Left renal pelvis (tissue), 4 donors: ENCODE measurements at places on chromosomes 16 and 17. TPM values are rescaled to one million over a fixed set of nuclear protein-coding genes. Genes with fewer than 3 reads are reported as not detected.

Gene MYH2
- not detected for polyA plus RNA-seq

Gene MT1M
- polyA plus RNA-seq: 0.27 TPM

Gene FBXO39
- polyA plus RNA-seq: not detected

Gene ABCC12
- 0.04 TPM for polyA plus RNA-seq

Gene EXOC3L1
- 2.3 TPM for polyA plus RNA-seq

Gene TP53TG3B
- polyA plus RNA-seq: not detected

GRCh38 chr17:80845069-80845862 is 146.4 kb upstream of the CHMP6 start:
- no peak for DNase-seq

DNA sequence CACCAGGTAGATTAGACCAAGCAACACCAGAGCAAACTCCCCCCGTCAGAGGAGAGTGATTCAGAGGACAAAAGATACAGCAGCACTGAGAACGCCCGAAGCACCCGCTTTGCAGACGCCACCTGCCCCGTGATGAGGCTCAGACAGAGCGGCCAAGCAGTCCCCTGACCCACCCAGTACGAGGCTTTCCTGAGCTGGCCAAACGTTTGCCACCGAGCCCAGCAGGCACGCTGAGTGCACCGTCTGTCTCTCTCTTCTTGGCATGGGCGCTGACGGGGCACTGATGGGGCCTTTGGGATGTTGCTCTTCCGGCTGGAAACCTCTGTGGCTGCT is 19.4 kb upstream of the WDR45B start:
- DNase-seq: no peak

DNA sequence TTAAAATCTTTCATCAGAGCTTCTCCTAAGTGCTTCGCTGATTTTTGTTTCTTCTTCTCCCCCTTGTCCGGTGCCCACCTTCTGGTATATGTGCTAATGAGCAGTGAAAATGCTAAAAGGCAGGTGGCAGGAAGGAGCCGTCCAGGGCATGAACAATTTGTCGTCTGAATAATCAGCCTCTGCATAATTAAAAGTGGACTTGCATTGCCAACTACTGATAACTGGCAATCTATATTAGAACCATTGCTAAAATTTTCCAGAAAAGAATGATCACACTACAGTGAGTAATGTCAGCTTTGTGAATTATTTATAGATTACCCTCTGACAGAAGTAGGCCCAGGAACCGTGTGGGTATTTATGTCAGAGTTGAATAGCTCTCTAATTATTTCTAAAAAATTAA is 28.1 kb downstream of the SERPINF1 start:
- no peak for DNase-seq

DNA sequence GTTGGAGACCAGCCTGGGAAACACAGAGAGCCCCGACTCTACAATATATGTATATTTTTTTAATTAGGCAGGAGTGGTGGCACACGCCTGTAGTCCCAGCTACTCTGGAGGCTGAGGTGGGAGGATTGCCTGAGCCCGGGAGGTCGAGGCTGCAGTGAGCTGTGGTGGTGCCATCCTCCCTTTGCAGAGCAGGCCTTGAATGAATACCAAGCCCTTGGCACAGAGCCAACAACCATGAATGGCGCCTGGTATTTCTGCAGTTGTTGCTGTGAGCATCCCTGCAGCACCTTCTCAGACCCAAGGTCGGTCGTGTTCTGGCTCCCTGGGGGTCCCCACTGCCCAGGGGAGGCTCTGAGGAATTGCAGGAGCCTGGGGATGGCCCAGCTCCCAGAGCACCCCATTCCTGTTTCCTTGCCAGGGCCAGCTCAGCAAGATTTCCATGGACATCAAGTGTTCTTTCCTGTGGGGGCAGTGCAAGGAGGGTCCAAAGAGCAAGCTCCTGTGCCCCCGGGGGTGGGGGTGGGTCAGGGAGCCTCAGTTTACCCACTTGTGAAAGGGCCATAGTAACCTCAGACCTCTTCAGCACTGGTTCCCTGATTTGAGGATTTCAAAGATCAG is 25.6 kb upstream of the RMI2 start:
- no peak for DNase-seq

DNA sequence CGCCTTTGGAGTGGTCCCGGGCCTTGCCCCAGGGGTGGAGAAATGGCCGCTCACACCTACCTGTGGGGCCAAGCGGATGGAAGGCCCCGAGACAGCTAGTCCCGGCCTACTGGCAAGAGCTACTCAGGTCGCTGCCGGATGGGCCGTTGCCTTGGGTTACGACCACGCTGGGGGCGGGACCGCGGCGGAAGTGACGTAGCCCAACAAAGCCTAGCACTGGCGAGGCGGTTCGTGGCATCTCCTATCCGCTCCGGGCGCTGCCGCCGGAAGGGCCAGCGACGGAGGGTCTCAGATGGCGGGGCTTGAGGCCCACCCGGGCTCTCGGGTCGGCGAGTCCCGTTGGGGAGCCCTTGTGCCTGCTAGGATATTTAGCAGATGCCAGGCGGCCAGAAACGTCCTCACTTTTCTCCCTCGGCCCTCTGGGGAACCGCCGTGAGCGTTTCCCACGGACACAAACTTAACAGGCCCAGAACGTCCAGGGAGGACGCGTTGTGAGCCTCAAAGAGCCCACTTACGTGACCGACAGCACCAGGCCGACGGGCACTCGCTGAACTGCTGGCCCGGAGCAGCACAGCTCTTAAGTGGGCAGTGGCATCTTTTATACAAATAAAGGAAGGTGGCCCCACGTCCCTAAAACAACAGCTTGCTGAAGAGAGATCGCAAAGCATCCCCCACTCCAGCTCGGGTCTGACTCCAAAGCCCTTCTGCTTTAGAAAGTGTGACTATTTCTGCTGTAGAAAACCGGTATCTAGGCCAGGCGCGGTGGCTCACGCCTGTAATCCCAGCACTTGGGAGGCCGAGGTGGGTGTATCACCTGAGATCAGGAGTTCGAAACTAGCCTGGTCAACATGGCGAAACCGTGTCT is at the start of gene C16orf46:
Gene C16orf46, minus strand, starts transcription at position 163 of the 865 bp plus-strand sequence. CDS start 13,283 bp downstream, outside the sequence.
- DNase-seq: peak; percentile 95

DNA sequence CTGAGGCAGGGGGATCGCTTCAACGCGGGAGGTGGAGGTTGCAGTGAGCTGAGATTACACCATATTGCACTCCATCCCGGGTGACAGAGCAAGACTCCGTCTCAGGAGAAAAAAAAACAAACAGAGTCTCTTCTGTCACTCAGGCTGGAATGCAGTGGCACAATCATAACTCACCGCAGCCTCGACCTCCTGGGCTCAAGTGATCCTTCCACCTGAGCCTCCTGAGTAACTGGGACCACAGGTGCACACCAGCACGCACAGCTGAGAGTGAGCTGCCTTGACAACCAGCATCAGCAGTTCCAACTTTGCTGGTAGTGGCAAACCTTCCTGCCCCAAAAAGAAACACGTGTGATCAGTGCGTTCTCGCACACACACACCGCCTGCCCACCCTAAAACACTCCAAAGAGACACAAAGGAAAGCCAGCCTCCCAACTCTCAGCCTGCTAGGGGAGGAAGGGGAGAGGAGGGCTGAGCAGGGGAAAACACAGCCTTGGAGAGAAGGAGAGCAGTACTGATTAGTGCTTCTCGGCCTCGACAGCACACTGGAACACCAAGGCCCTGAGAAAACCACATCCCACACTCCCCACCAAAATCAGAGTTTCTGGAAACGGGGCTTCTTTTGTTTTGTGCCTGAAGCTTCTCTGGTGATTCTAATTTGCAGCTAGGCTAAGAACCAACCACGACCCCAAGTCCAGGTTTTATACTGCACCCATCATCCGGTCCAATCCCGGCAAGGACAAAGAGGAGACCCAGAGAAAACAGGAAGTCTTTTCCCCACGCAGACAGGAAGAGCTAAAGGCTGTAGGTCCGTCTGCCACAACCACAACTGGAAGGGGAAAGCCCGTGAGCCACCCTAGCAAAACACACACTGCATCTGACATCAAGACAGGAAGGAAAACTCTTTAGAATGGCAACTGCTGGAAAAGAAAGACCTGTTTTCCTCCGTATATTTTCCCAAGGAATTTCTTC is 28.8 kb downstream of the ZCCHC14 start:
- no peak for DNase-seq

- DNase-seq: no peak
Observed at GRCh38 chr16:13684819-13685563, 235.0 kb upstream of the ERCC4 start.

DNA sequence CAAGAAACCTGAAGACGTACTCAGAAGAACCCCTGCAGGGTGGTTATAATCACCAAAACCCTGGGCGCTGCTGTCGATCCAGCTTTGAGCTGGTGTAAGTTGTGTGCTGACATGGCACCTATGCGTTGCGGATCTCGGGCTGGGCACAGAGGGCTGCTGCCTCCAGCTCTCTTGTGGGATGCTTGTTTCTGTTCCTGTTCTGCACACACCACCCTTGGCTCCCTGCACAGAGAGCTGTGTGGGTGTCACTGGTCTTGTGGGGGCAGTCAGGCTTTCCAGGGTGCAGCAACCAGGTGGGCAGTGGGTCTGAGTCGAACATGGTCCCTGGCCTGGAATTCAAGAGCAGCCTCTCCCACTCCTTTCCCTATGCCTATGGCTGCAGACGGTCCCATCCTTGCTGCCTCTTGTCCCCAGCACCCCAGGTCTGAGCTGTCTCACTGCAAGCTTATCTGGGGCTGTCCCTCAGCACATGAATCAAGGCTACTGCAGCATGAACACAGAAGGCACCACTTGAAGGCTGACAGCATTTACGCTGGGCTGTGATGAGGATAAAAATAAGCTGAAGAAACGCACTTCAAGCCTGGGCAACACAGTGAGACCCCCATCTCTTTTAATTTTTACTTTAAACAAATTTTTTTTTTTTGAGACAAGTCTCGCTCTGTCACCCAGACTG is 20.1 kb downstream of the ZNF276 start:
- DNase-seq: no peak

DNA sequence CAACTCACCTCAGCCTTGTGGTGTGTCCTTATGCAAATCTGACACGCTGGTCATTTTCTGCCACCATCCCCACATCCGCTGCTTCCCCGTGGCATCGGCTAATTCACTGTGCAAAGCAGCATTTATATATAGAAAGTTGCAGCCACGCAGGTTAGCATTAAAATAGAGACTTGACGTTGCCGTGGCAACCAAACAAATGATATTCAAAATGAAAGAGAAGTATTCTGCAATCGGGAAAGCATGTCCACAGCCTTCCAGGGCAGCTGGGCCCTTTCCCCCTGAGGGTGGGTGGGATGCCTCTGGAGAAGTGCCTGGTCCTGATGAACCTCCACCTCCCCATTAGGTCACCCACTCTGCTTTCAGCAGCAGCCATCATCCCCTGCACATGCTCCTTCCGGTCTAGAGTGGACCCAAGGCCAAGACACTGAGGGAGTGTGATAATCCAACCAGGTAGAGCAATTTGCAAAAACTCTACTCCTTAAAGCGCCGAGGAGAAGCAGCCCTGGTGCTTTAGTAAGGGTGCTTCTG is 138.7 kb downstream of the GAS7 start:
- DNase-seq: no peak

GRCh38 chr16:2090481-2090776 is 42.6 kb downstream of the TSC2 start:
- no peak for DNase-seq

DNA sequence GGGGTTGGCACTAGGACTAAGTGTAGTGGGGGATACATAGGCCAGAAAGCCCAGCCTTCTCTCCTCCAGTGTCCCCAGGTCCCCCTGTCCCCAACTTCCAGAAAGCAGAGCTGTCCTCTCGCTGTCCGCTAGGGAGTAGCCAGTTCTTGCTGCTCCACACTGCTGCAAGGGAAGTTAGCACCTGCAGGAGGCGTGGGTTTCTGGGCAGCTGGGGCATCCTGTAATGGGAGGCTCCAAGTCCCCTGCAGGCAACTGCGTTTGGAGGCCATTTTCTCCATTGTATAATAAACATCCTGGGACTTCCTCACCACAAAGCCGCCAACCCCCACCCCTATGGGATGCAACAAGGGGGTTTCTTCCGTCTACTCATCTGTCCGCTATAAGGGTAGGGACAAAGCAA is 1.7 kb downstream of the RPRML start:
- no peak for DNase-seq
